Sigmoid colon (tissue), 7 donors: ENCODE measurements at places on chromosomes 2 and 18. TPM values are rescaled to one million over a fixed set of nuclear protein-coding genes. Genes with fewer than 3 reads are reported as not detected.

DNA sequence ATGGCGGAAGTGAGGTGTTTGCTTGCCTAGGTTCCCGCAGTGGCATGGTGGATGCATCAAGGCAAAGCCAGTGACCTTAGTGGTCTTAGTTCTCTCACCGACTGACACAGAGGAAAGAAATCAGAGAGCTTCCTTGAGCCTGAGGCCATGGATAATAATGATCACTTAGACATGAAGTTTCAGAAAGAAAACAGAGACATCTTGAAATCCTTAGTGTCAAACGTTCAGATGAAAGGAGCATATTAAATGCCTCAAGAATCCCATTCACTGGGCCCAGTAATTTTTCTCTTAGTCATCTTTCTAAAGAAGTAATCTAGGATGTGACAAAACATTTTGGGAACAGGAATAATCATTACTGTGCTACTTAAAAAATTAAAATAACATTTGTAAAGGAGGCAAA lies 35.2 kb downstream of the COPS8 start:
- no peak for DNase-seq

- DNase-seq: no peak
Observed at GRCh38 chr2:133986881-133987795, 266.7 kb upstream of the MGAT5 start.

Gene LAPTM4A
- 238 TPM for total RNA-seq

Gene HSBP1L1
- total RNA-seq: 20.4 TPM

DNA sequence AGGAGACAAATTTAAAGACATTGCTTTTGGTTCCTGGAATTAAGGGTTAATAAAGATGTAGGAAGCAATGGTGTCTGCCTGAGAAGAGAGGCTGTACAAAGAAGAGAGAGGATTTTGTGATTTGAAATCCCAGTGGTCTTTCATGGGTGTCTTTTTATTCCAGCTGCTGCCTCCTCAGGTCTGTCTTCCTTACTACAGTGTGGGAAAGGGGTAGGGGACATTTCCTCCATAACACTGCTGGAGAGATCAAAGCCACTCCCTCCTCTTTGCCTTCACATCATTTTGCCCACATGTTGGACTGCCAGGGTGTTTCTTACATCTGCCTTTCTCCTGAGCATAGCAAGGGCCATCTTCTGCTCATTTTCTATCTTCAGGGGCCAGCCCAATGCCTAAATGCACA lies 348.5 kb downstream of the EN1 start:
- no peak for DNase-seq

Gene ALPG
- not detected for total RNA-seq

GRCh38 chr18:56662063-56662408 lies 10.9 kb downstream of the WDR7 start:
- no peak for DNase-seq

- peak; percentile 57 for DNase-seq
Observed at GRCh38 chr2:71798266-71799012, 345.1 kb downstream of the DYSF start.
